CD8-positive, alpha-beta T cell (primary cell): ENCODE measurements at places on chromosomes 5 and 9.

GRCh38 chr9:81690251-81690851 is 1.0 kb upstream of the TLE1 start:
- DNase-seq, result no peak

GRCh38 chr9:103458826-103459225 is 463.7 kb downstream of the CYLC2 start:
- DNase-seq, result no peak

DNA sequence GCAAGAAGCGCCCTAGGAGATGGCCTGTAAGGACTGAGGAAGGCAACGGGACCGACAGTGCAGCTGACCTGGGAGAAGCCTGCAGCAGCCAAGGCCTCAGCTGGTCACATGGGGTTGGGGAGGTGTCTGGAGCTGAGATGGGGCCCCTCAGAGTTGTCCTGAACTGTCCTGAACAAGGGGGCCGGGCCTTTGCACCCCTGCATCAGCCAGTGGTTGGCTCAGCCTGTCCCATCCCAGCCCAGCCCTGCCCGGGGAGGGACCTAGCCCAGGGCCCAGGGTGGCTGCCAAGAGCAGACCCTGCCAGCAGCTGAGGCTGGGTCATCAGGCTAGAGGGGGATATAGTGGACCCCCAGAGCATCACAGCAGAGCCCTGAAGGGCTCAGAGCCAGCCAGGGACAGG is 122.8 kb upstream of the PPP1R26 start:
- no peak for DNase-seq

- DNase-seq, result no peak
Measured at GRCh38 chr5:138929571-138929955, 54.4 kb upstream of the LRRTM2 start.

GRCh38 chr5:140113180-140113698 is 670 bp upstream of the PURA start:
- DNase-seq, result peak; percentile 18

GRCh38 chr5:38478166-38478565 is 78.3 kb downstream of the LIFR start:
- no peak for DNase-seq

DNA sequence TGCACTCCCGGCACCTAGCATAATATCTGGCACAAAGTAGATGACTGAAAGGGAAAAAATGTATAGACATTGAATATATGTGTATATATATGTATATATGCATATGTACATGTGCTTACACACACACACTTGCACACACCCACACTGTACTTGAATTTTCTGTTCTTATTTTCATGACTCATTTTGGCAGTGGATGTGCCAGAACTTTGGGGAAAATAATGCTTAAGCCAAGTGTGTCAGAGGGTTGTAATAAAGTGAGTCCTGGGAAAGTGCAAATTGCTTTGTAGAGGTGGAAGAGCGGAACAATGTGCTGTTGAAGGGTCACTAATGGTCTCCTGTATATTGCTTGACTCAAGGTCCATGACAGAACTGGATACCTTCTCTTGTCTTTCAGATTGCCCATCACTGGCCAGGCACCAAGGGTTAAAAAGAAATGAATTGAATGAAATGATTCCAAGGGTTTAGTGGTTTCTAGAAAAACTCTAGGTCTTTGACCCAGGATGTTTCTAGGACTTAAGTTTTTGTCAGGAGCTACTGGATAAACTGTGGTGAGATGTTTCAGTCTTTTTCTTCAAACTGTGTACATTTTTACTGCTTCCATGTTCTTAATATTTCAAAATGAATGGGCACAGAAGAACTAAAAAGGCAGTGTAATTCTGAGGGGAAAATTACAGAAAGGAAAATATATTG is 129.9 kb upstream of the MOCS2 start:
- no peak for DNase-seq

GRCh38 chr9:109640580-109641371 is 139.2 kb upstream of the PALM2AKAP2 start:
- no peak for DNase-seq

- no peak for DNase-seq
Measured at GRCh38 chr9:4769321-4770080, 23.2 kb upstream of the RCL1 start.

- no peak for DNase-seq
Measured at GRCh38 chr9:110143485-110143884, 64.5 kb downstream of the C9orf152 start.

- DNase-seq, result no peak
Measured at GRCh38 chr5:141769671-141770070, 87.6 kb upstream of the ARAP3 start.

GRCh38 chr9:117242082-117242481 is 172.8 kb downstream of the ASTN2 start:
- DNase-seq, result no peak

DNA sequence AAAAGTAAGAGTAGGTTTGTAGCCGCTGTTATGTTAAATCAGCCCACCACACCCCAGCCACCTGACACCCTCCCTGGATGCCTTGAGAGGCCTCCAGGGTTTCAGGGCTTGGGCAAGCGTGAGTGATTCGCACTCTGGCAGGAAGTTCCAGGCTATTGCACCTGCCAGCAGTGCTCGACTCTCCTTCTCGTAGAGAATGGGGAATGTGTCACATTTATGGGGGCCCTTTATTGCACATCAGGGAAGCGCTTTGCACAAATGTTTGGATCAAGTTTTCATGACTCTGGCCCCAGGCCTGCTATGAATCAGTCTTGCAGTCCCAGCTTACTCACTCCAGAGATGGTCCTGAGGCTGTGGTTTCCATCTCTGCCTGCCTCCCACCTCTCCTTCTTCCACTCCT is 66.1 kb upstream of the ADRA1B start:
- no peak for DNase-seq

DNA sequence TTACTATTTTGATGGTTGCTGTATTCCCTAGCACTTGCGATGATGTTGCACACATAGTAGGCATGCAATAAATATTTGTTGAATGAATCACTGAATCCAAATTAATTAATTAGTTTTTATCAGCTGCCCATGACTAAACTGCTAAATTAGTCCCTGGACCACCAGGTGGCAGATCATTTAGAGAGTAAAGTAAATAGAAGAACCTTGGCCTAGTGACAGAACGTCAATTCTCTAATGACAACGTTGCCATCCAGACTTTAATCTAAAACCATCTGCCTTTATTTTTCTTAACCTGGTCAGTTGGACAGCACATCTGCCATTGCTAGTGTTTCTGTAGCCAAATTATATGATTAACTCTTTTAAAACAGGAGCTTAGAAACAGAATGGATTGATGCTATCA is 457.5 kb downstream of the KIF4B start:
- no peak for DNase-seq
